ENCODE measurements at places on chromosomes 3 and 15. TPM values are rescaled to one million over a fixed set of nuclear protein-coding genes. Genes with fewer than 3 reads are reported as not detected.

DNA sequence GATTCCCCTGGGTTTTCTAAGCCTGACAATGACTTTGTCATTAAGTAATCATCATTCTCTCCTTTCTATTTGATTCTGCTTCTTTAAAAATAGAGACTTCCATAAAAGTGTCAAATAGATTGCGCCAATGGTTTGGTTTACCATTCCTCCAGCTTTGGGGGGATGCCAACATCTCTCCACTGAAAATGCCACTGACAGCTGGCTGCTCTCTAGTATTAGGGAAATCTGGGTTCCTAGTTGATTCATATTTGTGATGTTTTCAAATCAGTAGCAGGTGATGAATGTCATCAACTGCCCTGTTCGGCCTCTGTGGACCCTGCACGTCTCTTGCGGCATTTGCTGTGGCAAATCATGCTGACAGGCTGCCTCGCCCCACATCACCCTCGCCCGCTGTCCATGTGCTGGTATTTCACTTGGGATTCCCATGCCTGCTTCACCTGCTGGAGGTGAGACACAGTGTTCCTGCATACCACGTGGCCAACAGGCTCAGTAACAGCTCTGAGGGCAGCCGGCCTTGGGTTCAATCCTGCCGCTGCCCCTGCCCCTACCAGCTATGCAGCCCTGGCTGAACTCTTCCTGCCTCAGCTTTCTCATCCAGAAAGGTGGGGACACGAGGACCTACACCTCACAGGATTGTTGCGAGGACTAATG lies 28.1 kb downstream of the ZXDC start:
- no peak overlapping the region for H3K4me3 ChIP-seq
- no peak overlapping the region for H3K27ac ChIP-seq
- no peaks in the 10 kb centered on the region for H3K4me1 ChIP-seq

GRCh38 chr3:111076732-111077131 lies 5.1 kb downstream of the NECTIN3 start:
- peaks cover 43% of the 10 kb centered on the region for H3K27me3 ChIP-seq
- peaks cover 14% of the 10 kb centered on the region for H3K4me1 ChIP-seq
- H3K27ac ChIP-seq: no peak overlapping the region
- DNase-seq: no peak
- H3K4me3 ChIP-seq: no peak overlapping the region

GRCh38 chr15:82111918-82112317 lies 66.1 kb upstream of the MEX3B start:
- no peak overlapping the region for H3K4me3 ChIP-seq
- peaks cover 3% of the 10 kb centered on the region for H3K27me3 ChIP-seq
- H3K4me1 ChIP-seq: peaks cover 7% of the 10 kb centered on the region

- H3K36me3 ChIP-seq: no peaks in the 10 kb centered on the region
- no peak for DNase-seq
- H3K4me3 ChIP-seq: no peak overlapping the region
- no peak overlapping the region for H3K27ac ChIP-seq
- H3K27me3 ChIP-seq: no peaks in the 10 kb centered on the region
These were observed 28.2 kb upstream of the TRIM59 start for GRCh38 chr3:160477750-160478149.

DNA sequence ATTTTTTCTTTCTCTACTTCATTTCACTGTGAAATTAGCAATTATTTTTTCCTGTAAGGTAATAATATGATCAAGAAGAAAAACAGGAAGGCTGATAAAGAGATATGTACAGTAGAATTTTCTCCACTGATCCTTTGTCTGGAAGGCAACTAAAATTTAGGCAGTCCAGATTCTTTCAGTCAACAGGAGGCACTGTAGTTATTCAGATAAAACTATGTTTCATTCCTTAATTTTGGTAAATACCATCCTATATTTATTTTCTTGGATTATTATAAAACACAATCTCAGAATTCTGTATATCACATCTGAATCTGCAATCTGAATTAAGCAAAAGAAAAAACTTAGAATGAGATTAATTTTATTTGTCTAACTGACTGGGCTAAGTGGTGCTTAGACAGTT lies 343.2 kb downstream of the LSAMP start:
- no peaks in the 10 kb centered on the region for H3K36me3 ChIP-seq
- H3K4me3 ChIP-seq: no peak overlapping the region
- H3K4me1 ChIP-seq: no peaks in the 10 kb centered on the region
- no peak for DNase-seq
- H3K27me3 ChIP-seq: no peaks in the 10 kb centered on the region

- DNase-seq: no peak
- no peaks in the 10 kb centered on the region for H3K27me3 ChIP-seq
- H3K36me3 ChIP-seq: no peaks in the 10 kb centered on the region
- H3K4me1 ChIP-seq: no peaks in the 10 kb centered on the region
- no peak overlapping the region for H3K4me3 ChIP-seq
- H3K27ac ChIP-seq: no peak overlapping the region
These were observed 275.4 kb downstream of the NEK10 start for GRCh38 chr3:27093771-27094170.

- DNase-seq: no peak
- H3K36me3 ChIP-seq: peaks cover 56% of the 10 kb centered on the region
- H3K4me3 ChIP-seq: no peak overlapping the region
- peak overlapping the region; percentile 86 for H3K27ac ChIP-seq
These were observed 170.5 kb downstream of the VPS13C start for GRCh38 chr15:61889706-61890105.

DNA sequence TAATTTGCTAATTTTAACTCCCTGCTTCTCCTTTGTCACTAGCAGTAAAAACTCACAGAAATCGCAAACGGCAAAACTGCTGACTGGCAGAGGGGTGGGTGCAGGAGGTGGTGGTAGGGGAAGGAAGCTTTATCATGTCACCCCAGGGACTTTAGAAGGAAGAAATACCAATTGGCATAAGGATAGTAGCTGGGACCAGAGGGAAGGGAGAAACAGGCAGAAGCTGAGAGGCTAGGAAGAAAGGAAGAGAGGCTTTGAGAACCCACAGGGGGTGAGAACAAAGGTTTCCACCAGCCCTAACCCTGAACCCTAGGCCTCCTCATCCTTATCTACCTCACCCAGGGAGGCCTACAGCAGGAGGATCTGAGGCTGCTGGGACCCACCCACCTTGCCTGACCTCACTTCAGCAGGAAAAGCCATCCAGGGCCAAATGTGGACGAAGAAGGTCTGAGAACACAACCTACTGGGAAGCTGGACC lies 10.7 kb downstream of the ITGB5 start:
- H3K27ac ChIP-seq: no peak overlapping the region
- peaks cover 37% of the 10 kb centered on the region for H3K27me3 ChIP-seq
- H3K4me1 ChIP-seq: peaks cover 12% of the 10 kb centered on the region
- H3K36me3 ChIP-seq: no peaks in the 10 kb centered on the region
- DNase-seq: no peak

DNA sequence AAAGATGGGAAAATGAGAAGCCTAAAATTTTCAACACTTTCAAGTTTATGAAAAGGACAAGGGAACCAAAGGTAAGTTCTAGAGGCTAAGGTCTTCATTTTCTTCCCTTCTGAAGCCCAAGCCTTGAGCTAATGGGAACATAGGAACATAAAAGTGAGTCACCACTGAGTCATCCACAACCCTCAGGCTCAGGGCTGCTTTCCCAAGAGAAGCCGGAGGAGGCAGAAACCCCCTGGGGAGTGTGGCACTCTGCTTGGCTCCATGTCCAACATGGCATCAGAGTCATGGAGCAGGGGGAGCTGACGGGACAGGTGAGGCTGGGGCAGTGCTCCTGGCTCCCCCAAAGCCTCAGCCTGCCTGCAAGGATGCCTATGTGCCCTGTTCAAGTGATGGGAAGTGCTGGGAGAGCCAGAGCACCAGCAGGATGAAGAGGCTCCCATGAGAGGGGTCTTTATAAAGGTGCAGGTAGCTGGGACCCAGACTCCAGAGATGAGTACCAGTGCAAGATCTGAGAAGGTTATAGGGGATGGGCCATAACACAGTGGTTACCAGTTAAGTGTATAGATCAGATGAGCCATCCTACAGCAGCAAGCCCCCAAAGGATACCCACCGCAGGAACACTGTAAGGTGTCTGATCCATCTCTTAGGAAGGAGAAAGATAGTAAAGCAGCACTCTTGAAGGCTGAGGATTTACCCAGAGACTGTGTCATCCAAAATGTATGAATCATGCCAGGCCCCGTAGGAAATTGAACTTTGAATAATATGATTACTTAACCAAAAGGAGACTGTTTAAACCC lies 31.8 kb upstream of the RYR3 start:
- H3K27ac ChIP-seq: no peak overlapping the region
- no peaks in the 10 kb centered on the region for H3K4me1 ChIP-seq
- no peak overlapping the region for H3K4me3 ChIP-seq
- no peaks in the 10 kb centered on the region for H3K36me3 ChIP-seq

GRCh38 chr3:16978234-16978920 lies 93.6 kb downstream of the PLCL2 start:
- H3K4me1 ChIP-seq: no peaks in the 10 kb centered on the region
- no peak for DNase-seq
- H3K27ac ChIP-seq: no peak overlapping the region
- H3K27me3 ChIP-seq: no peaks in the 10 kb centered on the region
- peaks cover 11% of the 10 kb centered on the region for H3K36me3 ChIP-seq
- no peak overlapping the region for H3K4me3 ChIP-seq

RAB6B gene
- total RNA-seq: 0.65 TPM

GABRB3 gene
- not detected for total RNA-seq

CXCR6 gene
- total RNA-seq: 27.9 TPM

DAG1 gene
- 23.7 TPM for total RNA-seq

GNAT1 gene
- total RNA-seq: not detected
